ENCODE measurements at places on chromosomes 7 and 10.

DNA sequence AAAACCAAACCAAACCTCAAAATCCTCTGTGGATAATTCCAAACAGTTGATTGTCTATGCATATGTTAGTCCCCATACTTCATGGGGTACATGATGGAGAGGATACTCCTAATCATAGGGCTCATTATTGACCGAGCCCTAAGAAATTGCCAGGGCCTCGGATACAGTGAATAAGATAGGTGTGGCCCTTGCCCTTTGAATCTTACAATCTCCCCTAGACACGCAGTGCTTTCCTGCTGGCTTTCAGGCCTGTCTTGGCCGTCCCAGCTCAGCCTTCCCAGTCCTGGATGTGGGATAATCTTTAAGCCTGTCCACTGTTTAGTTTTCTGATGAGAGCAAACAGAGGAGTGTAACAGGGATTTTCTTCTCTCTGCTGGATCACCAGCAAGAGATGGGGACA is 161.8 kb downstream of the TMEM178B start:
- no peak for DNase-seq

DNA sequence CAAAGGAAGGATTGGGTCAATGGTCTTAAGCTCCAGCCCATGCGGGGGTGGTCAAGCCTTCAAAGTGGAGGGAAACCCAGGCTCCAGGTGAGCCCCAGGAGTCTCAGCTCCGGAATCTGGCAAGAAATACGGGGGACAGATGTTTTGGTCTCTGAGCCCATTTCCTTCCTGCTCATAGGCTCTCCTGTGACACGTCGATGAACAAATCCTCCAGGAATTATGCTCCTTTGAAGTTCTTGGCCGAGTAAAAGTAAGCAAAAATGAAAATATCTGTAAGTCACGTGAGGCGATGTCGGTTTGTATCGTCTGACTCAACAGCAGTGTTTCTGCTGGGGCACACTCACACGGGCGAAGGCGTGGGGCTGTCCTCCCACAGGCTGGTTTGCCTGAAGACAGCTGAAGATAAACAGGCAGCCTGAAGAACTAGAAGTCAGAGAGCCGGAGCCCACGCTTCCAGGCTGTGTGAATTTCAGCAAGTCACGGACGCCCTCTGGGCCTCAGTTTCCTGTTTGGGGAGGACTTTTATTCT is 52.6 kb upstream of the SMNDC1 start:
- DNase-seq: peak; percentile 76

DNA sequence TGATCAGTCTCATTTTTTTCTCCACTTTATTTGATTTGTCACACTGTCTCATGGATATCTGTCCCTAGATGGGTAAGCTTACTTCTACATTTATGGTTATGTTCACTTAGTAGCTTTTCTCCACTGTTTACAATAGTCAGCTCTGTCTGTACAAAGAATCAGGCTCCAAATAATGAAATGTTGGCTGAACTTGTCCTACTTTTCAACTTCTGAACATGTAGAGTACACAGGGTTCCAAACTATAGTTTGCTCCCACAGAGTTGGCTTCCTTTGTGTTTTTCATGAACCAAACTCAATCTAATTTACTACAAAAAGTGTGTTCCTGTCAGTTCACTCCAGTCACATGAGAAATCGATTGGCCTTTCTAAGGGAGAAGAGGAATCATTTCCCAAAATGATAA is 175.0 kb downstream of the CCDC71L start:
- no peak for DNase-seq

DNA sequence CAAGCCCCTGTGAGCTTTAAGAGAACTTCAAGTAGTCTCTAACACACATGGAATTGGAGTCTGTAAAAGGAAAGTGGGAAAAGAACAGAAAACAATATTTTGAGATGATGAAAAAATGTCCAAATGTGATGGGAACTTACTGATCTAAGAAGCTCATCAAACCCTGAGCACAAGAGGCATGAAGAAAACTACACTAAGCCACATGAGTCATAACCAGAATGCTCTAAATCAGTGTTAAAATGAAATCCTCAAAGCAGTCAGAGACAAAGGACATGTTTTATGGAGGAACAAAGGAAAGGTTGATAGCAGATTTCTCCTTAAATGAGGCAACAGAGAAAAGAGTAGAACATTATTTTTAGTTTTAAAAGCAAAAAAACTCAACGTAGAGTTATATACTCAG is 37.2 kb downstream of the ZNF33A start:
- DNase-seq: no peak

- no peak for DNase-seq
Measured at GRCh38 chr10:5283305-5284158, 81.2 kb upstream of the UCN3 start.

- no peak for DNase-seq
Measured at GRCh38 chr7:31500656-31501055, 13.2 kb upstream of the ITPRID1 start.

- no peak for DNase-seq
Measured at GRCh38 chr10:58718596-58718995, 205.9 kb downstream of the BICC1 start.

GRCh38 chr7:134584290-134584689 is 35.4 kb downstream of the AKR1B15 start:
- DNase-seq: no peak

GRCh38 chr10:86594535-86594934 is 59.8 kb upstream of the OPN4 start:
- DNase-seq: no peak

DNA sequence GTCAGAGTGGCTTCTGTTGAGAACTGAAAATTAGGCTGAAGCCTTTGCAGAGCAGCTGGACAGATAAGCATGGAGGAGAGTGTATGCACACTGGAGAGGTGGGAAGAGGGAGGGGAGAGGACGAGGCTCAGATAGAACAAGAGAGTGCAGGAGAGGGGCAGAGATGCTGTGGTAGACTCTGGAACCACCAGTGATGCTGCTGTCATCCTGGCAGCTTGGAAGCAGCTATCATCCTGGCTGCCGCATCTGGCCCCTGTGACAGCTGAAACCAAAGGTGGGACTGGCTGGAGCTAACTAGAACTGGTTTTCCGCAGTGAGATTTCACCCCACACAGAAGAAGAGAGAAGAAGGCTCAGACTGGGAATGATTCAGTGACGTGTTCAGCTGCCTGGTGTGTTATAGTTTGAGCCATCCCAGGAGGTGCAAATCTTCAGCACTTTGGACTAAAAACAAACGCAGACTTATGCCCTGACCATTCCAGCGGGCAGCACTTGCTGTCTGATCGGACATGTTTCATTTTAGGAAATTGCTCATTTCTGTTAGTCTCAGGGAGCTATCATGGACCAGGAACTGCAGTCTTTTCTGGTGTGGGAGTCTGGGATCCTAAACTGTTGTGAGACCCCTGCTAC is 38.4 kb downstream of the EEPD1 start:
- DNase-seq: no peak

DNA sequence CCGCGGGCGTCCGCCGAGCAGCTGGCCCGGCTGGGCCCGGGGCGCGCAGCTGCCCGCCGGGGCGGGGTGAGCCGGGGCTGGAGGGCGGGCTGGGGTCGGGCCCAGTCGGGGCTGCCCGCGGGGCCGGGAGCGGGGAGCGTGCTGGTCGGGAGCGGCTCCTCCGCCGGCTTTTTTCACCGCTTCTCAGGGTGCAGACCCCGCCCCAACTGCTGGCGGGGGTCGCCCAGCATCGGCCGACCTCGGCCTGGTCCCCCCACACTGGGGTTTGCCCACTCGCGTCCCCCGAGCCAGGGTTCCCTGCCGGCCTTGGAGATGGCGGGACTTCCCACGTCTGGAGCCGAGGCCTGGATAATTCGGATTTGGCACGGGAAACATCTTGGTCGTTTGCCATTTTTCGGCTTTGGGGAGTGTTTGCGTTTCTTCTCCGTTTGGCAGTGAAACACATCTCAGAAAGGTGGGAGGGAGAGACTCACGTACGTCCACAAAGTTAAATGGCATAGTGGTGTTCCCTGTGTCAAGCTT is 432 bp downstream of the TMEM248 start:
- DNase-seq: peak; percentile 35

- no peak for DNase-seq
Measured at GRCh38 chr10:87816898-87817608, 973 bp downstream of the ATAD1 start.

DNA sequence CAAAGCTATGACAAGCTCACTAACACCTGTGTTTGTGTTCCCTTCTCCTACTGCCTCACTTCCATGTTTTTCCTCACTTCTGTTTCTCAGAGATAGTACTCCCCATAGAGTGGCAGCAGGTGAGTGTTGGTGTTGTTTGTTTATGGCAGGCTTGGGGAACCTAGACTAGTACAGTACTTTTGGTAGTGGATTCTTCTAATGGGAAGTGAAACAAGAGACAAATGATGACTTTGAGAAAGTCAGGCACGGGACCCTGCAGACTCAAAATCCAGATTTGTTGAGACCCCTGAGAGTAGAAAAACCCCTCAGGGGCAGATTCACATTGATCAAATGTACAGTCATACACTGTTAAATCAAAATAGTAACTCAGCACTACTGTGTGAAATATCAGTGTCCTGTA is 6.4 kb upstream of the CFAP69 start:
- no peak for DNase-seq

DNA sequence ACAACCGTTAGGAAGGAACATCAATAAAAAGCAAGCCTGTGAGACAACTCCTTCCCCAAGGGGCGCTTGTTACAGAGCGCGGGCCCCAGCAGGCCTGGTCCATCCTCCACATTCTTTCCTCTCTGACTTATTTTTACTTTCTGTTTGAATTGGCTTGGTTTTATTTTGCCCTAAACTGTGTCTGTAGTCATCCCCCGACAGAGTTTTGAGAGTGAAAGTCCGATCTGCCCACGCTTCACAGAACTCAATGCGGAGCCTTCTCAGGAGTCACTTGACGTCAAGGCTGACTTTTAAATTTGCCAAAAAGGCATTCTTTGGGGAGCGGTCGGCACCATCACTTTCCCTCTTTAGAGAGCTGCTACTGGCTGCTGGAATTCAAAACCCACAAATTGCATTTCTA is 150.1 kb upstream of the KLF6 start:
- peak; percentile 92 for DNase-seq

- peak; percentile 81 for DNase-seq
Measured at GRCh38 chr7:100132697-100133151, 6.0 kb downstream of the MBLAC1 start.

DNA sequence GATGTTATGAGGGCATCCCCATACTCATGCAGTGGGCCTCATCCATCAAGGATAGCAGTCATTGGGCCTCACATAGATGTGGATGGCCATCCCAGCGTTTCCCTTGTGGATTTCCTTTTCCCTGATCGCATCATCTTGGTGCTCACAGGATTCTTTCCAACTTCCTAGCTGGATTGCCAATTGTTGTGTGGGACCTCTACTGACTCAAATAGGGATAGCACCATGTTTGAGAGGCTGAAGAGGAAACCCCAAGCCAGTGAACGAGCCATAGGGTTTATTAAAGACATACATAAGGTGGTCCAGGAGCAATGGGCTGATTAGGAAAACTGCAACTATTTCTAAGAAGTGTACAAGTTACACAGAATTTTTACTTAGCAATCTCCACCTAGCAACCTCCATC is 21.8 kb downstream of the ASZ1 start:
- no peak for DNase-seq

- no peak for DNase-seq
Measured at GRCh38 chr7:149733924-149734790, 39.2 kb downstream of the ZNF467 start.

GRCh38 chr10:107616463-107617410 is 452.2 kb upstream of the SORCS1 start:
- no peak for DNase-seq

DNA sequence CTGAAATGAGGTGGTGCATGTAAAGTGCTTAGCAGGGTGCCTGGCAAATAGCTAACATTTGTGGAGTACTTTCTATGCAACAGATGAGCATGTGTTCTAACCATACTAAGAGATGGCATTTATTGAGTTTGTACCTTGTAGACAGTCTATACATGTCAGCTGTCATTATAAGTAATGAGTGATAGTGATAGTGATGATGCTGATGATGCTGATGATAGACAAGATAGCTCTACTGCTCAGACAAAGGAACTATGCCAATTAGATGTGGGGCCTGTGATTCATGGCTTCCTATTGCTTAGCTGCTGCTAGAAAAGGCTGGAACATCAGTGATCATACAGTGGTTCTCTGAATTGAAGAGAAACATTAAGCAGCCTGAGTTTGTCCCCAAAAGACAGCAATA is 585.8 kb downstream of the KCNMA1 start:
- no peak for DNase-seq

DNA sequence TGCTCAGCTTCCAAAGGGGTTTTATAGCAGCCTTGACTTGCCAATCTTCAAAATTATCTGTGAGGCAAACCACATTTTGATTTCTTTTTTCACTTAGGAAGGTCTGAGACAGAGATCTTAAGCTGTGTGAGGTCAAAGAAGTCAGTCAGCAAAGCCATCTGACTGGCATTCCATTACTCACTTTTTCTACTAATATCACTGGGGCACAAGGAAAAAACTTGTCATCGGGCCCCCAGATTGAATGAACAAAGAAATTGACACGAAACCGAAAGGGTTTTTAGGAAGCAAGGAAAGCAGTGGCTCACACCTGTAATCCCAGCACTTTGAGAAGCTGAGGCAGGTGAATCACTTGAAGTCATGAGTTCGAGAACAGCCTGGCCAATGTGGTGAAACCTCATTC is 78.5 kb upstream of the FRMD4A start:
- DNase-seq: no peak

- no peak for DNase-seq
Measured at GRCh38 chr7:157521061-157521731, 184.4 kb downstream of the DNAJB6 start.

DNA sequence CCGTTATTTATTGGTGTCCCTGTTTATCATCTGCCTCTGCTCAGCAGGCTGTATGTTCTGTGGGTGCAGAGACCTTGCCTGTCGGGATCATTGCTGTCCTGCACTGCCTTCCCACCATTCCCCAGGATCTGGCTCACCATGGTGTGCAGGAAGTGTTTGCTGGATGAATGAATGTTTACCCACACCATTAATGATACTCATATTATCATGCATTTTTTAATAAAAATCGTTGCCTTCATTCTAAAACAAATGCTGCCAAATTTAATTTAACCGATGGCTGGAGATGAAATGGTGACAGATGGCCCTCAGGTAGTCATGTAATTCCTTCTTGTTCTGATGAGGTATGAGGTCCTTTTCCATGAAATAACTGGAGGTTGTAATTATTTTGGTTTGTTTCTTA is 22.5 kb downstream of the PLPP4 start:
- DNase-seq: no peak

GRCh38 chr7:67547183-67547907 is 550.7 kb downstream of the TYW1 start:
- no peak for DNase-seq

- no peak for DNase-seq
Measured at GRCh38 chr10:131963350-131963749, 18.4 kb downstream of the BNIP3 start.

DNA sequence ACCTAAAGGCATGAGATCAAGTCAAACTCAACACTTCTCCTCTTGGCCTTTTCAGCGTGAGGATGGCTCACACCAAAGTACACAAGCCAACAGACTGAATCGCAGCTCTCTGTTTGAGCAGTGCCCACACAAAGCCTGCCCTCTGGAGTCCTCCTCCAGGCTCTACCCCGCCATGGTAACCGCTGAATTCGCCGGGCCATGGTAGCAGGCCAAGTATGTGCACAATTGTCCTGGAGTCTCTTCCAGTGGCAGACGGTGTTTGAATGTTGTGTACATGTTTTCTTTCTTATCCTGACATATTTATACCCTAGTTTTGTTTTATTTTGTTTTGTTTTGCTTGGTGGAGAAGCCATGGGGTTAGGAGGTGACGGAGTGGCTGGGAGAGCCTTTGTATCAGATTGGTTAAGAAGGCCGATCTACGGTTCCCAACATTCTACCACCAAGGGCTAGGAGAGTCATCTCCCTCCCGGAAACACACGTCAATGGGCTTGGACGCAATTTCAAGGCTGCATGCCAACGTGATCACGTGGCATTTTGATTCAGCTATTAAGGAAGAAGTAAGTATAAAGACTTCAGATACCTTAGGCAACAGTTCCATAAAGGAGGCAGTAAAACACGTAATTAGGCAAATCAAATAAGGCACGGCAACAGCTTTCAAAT is 12.1 kb upstream of the SHH start:
- DNase-seq: no peak

All from GM10248 (cell line).